ENCODE measurements at places on chromosomes 5 and 9. TPM values are rescaled to one million over a fixed set of nuclear protein-coding genes. Genes with fewer than 3 reads are reported as not detected.

- DNase-seq, result no peak
Observed at GRCh38 chr5:38527475-38527874, 29.0 kb downstream of the LIFR start.

DNA sequence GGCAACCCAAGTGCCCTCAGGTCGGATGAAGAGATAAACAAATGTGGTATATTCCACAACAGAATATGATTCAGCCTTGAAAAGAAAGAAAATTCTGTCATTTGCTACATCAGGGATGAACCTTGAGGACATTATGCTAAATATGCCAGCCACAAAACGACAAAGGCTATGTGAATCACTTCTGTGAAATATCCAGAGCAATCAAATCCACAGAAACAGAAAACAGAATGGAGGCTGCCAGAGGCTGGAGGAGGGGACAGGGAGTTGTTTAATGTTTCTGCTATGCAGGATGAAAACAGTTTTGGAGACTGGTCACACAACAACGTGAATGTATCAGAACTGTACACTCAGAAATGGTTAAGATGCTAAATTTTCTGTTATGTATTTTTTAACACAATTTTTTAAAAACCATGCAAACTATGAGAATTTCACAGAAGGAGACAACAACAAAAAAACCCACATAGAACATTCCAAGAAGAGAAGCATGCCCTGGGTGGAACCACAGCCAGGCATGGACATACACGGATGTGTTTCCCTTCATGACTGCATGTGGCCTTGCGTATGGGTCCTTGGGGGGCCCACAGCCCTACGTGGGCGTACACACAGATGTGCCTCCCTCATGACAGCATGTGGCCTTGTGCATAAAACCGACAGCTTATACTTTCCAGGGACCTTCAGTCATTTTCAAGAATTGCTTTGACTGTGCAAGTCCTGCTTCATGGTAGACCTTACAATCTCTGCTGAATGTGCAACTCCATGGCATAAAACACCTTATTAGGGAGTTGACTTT, 146.7 kb downstream of the ROR2 start:
- DNase-seq, result no peak

GRCh38 chr9:82972446-82972845, 90.5 kb downstream of the RASEF start:
- DNase-seq, result no peak

GRCh38 chr5:178256746-178257145, 24.1 kb upstream of the PHYKPL start:
- DNase-seq, result no peak

DNA sequence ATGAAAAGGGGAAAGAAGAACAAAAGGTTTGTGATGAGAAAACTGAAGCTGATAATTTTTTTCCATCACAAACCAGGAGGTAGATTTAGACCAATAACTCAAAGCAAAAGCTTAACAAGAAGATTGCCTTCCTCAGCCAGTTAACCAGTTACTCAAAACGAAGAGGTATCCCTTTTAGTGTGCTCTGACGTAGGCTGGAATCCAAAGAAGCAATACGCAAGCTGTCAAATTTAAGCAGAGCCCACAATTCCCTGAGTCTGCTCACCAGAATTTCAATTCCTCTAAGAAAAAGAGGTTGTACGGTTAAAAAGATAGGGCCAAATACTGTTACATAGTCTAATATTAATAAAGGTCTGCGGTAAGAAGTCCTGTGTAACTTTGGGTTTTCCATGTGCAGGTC, 61.8 kb downstream of the BRINP1 start:
- no peak for DNase-seq

GRCh38 chr9:87695523-87695922, 30.4 kb upstream of the CTSL start:
- no peak for DNase-seq

DNA sequence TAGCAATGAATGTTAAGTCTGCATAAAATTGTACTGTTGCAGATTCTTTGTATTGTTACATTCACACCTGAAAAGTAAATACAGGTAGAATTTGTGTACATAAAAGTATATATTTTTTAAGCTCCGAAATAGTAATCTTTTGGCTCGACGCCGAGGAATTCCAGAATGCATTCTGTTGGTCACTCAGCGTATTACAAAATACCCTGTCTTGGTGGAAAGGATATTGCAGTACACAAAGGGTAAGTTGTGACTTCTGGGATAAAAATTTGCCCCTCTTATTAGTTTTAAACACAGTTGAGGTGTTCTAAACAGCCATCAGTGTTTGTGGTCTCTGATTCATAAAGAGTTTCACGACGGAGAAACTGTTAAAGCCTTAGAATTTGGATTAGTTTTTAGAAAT, 257.6 kb downstream of the ARHGEF28 start:
- DNase-seq, result no peak

DNA sequence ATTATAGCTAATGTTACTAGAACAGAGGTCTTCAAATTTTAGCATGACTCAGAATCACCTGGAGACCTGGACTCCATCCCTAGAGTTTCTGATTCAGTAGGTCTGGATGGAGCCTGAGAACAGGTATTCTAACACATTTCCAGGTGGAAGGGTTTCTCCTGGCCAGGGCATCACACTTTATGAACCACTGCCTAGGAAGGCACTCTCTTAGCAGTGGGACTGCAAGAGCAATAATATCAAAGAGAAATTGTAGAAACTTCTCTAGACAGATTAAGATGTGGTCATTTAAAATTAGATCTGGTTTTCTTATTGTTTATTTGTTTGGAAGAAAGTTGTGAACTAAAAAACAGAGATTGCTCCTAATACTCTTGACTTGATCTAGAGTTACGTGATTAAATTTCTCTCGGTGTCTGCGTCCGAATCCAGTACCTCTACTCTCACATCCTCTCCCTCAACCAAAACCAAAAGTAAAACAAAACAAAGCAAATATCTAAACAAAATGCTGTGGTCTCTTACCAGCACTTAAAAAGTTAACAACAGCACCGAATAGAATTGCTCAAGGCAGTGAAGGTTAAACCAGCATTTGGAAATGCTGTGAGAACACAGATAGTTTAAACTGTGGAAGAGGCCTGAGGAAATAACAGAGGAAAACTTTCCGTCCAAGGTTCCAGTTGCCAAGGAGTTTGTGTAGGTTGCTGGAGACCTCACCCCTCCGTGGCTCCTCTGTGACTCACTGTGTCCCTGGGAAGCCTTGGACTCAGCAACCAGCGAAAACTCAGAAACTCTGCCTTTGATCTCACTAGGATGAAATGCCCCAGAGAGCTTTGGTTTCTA, 193.4 kb downstream of the ARRDC3 start:
- DNase-seq, result peak; percentile 88

GRCh38 chr5:116622375-116623050, 47.9 kb upstream of the SEMA6A start:
- no peak for DNase-seq

- no peak for DNase-seq
Observed at GRCh38 chr5:137181667-137182066, 317.5 kb downstream of the SPOCK1 start.

The SH3RF2 gene
- 9.3 TPM for polyA plus RNA-seq

The PCDHA1 gene
- polyA plus RNA-seq, result 0.10 TPM

The EPB41L4A gene
- 5.2 TPM for polyA plus RNA-seq

The KIF27 gene
- polyA plus RNA-seq, result 7.8 TPM

The RGMB gene
- polyA plus RNA-seq, result 46.0 TPM

All from forelimb muscle (tissue), 1 donor.